Activated naive CD4-positive, alpha-beta T cell treated with anti-CD3 and anti-CD28 coated beads, Interleukin-2, amount 50 U/mL, for 16 hours (primary cell): ENCODE measurements at places on chromosomes 11 and 22.

DNA sequence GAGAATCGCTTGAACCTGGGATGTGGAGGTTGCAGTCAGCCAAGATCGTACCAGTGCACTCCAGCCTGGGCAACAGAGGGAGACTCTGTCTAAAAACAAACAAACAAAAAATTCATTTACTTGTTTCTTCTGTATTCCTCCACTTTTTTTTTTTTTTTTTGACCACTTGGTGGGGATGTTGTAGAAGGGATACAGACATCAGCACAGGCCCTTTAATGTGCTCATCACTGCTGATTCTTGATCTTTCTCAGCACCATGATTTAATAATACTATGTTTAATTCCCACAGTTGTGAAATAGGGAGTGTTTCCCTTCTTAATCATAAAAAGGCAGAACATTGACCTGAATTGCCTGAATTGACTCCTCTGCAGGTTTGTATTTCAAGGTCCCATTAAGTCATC, 4.5 kb downstream of the TTC9C start:
- no peak for DNase-seq

DNA sequence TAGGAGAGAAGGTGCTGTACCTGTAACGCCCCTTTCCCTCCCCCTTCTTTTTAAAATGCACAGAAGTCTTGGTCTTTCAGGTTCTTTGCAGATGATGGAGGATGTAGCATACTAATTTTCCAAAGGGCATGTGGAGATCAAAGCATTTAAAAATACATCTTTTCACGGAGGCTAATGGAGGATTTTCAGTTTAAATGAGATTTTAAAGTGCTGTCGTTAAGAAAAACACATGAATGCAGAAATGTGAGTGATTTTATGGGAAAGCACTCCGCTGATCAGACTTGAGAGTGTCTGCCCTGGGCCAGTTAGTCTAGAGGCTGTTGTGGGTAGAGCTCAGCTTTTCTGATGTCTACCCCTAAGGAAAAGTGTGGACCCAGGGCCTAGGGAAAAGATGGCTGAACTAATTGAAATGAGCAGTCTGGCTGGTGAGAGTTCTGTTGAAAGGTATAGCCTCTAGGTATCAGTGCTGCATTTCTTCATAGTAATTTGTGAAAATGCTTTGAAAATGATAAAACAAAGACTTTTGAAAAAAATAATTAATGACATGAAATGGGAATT, 2.5 kb downstream of the AMOTL1 start:
- no peak for DNase-seq

DNA sequence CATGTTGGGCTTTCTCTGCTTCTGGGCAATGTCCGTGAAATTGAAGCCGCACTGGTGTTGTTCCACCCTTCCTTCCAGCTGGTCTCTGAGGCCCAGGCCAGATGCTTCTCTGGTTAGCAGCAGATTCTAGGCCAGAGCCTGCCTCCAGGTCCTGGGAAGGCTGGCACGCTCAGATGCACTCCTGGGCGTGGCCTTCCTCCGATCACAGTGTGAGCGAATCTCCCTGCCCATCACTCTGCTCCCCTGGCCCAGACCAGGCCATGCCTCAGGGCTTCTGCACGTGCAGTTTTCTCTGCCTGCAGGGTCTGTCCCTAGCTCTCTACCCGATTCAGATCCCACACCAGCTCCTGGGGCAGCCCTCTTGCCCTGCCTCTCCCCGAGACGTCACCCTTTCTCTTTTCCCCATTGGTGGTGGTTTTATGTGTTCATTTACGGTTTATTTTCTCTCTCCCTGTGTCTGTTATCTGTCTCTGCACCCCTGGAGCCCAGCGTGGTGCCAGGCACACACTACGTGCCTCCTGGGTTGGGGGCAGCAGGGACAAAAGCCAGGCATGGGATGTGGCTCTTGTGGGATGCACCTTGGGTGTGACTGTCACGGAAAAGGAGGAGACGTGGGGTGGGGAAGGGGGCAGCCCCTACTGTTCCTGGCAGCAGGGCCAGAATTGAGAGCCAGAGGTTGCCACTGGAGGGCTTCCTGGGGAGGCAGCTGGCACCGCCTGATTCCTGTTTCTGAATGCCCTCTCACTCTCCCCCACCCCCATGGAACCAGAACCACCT, 66.0 kb downstream of the KCNQ1 start:
- DNase-seq: no peak

DNA sequence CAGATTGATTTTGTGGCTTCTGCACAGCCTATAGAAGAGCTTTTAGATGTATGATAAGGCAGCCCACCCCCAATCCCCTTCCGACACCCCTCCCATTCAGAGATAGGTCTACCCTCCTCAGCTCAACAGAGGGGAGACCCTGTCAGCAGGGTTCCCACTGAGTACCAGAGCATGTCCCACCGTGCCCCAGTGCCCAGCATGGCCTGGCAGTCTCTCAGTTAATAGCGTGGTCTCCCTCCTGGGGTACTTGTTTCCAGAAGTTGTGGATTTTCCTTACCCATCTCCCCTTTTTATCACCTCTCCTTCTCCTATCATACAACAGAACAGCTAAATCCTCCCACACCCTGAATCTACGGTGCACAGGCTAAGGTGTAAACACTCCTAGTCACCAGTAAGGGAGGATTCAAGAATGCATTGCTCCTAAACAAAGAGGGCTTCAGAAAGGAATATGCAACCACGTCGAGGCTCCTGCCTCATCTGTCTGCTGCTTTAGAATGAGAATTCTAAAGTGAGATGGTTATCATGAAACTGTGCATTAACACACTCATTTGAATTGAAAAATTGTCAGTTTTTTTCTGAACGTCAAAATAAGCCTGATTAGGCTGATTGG, 6.7 kb downstream of the PLAAT2 start:
- no peak for DNase-seq

DNA sequence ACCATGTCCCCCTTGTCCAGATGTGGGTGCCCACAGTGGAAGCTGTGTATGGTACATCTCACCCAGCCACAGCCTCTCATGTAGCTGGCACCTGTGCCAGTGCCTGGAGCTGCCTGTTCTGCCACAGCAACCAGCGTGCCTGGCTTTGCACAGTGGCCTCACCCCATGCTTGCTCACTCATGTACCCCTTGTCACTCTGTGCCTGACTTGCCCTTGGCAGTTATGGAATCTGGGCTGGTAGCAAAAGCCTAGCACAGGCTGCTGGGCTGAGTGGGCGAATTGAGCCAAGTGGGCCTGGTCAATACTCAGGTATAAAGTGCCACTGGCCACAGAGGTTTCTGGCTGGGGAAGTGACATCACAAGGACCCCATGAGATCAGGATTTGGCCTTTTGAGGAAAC, 264.2 kb downstream of the INSC start:
- DNase-seq: no peak

DNA sequence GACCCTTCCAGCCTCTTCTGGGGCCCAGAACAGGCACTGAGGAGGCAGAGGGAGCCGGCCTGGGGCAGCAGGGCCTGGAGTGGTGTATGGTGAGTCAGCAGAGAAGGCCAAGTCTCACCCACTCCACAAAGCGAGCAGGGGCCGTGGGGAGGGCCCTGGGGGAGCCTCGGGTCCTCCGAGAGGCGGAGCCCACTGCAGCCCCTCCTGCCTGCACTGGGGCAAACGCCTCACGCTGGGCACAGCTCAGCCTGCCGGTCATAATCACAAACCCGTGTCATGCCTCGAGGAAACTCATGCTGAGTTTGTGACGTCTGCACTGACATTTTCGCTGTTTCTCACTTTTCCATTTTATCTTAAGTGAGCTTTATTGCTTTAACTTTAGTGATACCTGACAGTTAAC, 38.4 kb downstream of the TOLLIP start:
- no peak for DNase-seq

GRCh38 chr11:63537293-63538101, 889 bp downstream of the PLAAT4 start:
- DNase-seq: no peak

GRCh38 chr11:122275508-122275907, 159.5 kb upstream of the BLID start:
- no peak for DNase-seq

GRCh38 chr11:269146-269890, 8.9 kb upstream of the NLRP6 start:
- peak; percentile 61 for DNase-seq

DNA sequence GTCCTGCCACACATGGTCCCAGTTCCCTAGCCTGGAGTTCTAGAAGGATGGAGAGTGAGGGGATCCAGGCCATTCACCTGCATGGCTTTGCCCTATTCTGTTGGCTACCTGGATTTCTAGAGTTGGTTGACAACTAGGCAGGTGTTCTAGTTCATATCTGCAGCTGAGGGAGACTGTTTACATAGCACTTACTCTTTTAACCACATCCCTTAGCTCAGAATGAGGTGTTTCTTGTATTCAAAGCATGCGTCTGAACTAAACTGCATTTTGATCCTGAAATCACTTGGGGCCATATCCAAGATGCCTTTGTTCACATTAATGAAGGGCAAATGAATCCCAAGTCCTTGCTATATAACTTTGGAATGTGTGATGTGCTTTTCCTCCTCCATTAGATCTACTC, 60.9 kb downstream of the SYT13 start:
- DNase-seq: no peak

- DNase-seq: no peak
Measured at GRCh38 chr11:34605481-34606325, 15.2 kb upstream of the EHF start.

DNA sequence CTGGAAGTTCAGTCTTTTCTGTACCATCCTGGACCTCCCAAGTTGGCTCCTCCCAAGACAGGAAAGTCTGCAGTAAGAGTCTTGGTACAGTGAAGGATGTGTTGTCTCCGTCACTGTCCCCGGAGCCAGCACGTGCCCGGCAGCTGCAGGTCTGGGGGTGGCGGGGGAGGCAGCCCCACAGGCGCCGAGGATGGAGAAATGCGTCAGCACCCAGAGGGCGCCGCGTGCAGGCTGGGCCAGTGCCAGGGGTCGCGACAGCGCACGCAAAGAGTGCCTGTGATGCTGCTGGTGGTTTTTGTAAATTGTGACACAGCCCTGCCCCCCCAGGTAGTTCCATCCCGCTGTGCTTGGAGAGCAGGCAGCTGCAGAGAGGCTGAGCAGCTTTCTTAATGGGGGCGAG, 1200.5 kb downstream of the BRD1 start:
- no peak for DNase-seq

DNA sequence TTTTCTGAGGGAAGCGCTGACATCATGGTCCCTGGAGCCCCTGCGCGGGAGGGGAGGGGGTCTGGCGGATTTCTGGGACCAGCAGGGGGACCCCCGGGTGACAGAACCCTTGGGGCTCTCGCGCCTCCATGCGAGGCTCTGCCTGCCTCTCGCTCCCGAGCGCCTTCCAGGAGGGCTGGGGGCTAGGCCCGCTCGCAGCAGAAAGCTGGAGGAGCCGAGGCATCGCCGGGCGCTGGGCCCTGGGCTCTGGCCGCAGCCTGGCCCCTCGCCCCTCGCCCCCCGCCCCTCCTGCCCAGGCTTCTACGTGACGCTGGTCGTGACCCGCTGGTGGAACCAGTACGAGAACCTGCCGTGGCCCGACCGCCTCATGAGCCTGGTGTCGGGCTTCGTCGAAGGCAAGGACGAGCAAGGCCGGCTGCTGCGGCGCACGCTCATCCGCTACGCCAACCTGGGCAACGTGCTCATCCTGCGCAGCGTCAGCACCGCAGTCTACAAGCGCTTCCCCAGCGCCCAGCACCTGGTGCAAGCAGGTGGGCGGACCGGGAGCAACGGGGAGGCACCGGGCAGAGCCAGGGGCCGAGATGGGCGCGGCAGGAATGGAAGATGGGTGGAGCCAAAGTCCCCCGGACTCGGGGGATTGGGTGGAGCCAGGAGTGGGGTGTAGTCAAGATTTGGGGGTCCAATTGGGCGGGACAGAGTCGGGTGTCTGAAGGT, 5.4 kb downstream of the BEST1 start:
- no peak for DNase-seq

DNA sequence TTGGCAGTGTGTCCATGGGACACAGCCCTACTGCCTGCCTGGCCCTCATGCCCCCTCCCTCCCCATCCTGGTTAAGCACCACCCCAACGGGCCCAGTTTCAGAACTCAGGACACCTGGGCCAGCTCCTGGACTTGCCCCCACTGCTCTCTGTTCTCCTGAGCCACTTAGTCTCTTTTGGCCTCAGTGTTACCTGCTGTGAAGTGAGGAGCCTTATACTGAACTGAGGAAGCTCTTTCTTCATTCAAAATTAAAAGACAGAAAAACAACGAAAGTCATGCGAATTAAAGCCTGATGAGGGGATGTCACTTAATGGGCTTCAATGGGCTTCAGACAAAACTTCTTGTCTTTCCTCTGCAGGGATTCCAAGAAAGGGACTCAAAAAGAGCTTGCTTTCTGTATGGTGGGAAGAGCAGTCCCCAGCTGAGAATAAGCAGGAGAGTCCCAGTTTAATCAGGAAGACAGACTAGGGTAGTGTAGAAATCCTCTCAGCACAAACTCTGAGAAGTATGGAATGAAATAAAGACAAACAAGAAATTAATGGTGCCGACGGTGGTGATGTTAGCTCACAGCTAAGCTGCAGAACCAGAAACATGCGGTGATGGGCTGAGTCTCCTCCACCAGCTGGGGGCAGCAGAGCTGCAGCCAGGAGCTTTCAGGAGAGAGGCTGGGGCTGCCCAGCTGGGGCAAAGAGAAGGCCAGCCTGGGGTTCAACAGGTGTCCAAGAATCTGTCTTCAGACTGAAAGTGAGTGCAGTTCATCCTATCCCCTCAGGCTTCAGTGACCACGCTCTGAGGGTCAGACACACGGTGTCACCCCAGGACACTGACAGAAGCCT, 101.0 kb downstream of the GGTLC2 start:
- DNase-seq: peak; percentile 38

GRCh38 chr11:45815747-45816146, 10.8 kb downstream of the SLC35C1 start:
- no peak for DNase-seq

DNA sequence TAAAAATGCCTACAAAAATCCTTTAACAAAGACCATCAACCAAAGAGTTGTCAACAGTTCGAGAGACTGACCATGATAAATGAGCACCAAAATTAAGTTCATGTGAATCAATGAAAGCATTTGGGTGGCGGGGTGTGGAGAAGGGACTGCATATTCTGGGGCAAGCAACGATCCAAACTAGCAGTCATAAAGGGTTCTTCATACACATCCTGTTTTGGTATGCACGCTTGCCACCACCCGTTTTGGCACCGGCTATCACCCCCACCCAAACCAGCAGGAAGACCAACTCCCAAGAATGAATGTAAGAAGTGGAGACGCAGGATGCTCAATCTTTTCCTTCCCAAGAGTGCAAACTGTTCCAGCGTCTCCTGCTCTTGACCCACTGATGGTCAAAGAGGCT, 80.8 kb downstream of the SGSM3 start:
- no peak for DNase-seq

DNA sequence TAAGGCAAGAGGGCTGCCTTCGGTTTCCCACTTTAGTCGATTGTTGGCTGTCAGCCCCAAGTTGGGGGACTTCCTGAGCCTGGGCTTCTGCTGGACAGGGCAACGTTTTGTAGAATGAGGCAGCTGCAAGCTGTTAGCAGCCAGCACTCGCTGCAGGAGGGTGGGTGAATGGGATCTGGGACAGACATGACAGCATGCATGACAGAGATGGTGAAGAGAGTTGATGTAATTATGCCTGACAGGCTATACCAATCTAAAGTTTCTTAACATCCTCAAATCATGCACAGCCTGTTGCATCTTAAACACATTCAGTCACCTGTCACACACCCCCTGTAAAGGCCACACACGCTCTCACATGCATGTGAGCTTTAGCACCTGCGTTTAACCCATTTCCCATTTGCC, 49.2 kb downstream of the CWC15 start:
- no peak for DNase-seq

- DNase-seq: peak; percentile 42
Measured at GRCh38 chr22:40578171-40578570, 58.3 kb downstream of the MRTFA start.

GRCh38 chr11:15471048-15471894, 356.5 kb downstream of the INSC start:
- DNase-seq: no peak

- DNase-seq: no peak
Measured at GRCh38 chr22:41563051-41563711, 2.4 kb downstream of the CSDC2 start.
